ENCODE measurements at places on chromosomes 16 and 17.

- DNase-seq: peak; percentile 39
Observed at GRCh38 chr17:61635913-61636432, 45.0 kb upstream of the NACA2 start.

DNA sequence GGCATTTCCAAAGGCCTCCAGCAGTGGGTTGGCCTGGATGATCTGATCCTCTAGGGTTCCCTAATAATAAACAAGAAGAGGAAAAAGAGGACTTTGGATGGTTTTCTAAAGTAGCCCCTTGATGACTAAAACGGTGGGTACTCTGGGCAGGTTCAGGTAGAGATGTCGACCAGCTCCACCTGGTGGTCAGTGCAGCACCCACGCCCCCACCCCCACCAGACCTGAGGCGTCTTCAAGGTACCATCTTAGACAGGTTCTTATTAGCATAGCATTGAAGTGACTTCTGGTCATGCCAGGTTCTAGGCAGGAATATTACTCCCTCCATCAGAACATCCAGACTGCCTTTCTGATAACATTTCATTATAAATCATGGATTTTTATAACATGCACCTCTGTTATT, 15.0 kb downstream of the MYH13 start:
- DNase-seq: peak; percentile 39

GRCh38 chr17:74380086-74380958, 13.0 kb downstream of the GPR142 start:
- no peak for DNase-seq

- no peak for DNase-seq
Observed at GRCh38 chr17:58224315-58224714, 5.3 kb upstream of the MKS1 start.

DNA sequence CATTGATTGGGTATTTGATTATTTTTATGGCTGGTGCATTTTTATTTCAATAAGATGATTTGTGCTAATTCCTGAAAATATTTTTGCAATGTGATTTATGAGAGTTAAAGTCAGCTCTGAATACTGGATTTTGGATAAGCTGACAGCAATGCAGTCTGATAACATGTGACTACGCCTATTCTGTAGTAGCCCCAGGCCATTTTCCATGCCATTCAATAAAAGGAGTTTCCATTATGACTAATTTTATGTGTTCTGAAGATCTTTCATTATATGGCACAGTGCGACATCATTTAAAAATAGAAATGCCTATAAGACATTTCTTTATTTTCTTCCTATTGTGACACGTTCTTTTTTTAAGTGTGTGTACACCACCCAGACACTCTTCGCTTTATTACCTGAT, 46.3 kb downstream of the KCNJ2 start:
- DNase-seq: no peak

DNA sequence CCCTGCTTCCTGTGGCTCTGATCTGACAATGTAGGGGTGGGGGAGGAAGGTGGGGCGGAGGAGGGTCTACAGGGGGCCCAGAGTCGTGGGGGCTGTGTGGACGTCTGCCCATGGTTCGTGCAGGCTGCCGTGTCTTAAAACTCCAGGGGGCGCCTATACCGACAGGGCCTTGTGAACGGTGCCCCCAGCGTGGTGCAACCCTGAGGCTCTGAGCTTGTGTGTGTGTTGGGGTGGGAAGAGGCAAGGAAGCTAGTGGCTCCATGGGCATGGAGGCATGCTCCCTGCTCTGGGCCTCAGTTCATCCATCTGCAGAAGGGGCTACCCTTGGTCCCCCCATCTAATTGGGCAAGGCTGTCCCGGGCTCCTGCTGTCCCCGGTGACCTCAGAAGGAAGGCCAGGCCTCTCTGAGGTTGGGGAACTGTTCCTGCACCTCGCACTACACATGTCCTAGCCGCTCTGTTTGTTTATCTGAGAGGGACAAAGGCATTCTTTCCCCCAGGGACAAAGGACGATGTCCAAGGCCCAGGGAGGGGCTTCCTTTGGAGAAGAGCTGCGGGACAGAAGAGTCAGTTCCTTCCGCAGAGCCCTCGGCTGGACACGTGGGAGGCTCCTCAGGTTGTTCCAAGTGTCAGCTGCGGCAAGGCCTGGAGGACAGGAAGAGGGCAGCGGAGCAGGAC, 13.5 kb downstream of the CA4 start:
- DNase-seq: peak; percentile 51

DNA sequence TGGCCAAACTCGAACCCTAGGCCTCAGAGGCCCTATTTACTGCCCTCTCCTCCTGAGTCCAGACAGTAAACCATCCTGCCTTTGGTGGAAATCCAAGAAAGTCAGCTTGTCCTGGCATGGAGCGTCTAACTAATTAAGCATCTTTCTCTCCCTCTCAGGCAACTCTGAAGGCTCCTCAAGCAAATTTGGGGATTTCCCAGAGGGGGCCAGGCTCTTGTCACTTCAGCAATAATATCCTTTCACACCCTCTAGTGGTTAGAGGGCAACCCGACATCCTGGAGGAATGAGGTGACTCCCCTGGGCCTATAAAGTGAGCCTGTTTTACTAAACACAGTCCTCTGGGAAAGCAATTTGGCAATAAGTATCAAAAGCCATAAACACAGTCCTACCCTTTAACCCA, 60.4 kb downstream of the NOG start:
- peak; percentile 67 for DNase-seq

GRCh38 chr17:4708436-4708835, 2.0 kb upstream of the ARRB2 start:
- no peak for DNase-seq

- no peak for DNase-seq
Observed at GRCh38 chr17:78962345-78962983, 17.3 kb downstream of the LGALS3BP start.

DNA sequence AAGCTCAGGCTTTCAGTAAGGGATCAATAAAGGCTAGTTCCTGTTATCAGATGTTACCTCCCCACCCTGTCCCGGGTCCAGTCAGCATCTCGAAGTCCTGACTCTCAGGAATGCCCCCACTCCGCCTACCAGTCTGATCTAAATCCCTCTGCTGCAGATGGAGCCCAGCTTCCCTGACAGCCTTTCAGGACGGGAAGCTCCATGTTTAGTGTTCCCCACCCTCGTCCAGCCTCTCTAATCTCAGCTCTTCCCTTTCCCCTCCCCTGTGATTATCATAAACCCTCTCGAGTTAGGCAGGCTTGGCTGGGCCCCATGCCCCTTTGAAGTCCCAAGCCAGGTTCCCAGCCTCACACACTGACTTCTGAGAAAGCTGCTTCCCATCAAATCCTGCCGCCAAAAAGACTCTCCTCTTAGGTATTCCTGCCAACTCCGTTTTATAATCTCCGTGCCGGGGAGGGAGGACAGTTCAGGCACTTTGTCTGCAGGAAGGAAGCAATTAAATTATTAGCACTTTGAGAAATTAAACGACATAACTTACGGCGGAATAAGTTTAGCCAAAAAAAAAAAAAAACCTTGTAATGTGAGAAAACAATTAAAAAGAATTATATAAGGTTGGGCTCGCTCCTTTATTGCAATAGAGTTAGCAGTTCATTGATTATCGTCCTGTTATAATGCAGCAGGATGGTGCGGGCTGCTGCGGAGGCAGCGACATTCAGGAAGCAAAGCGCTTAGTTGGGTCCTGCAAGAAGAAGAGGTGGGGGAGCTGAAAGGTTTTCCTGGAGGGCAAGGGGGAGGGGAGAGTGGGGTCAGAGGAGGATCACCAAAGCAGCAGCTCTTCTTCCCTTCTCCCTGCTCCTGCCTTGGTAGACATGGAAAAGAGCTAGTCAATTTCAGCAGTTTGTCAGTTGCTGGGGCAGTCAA, 16.8 kb upstream of the ETV4 start:
- DNase-seq: no peak

DNA sequence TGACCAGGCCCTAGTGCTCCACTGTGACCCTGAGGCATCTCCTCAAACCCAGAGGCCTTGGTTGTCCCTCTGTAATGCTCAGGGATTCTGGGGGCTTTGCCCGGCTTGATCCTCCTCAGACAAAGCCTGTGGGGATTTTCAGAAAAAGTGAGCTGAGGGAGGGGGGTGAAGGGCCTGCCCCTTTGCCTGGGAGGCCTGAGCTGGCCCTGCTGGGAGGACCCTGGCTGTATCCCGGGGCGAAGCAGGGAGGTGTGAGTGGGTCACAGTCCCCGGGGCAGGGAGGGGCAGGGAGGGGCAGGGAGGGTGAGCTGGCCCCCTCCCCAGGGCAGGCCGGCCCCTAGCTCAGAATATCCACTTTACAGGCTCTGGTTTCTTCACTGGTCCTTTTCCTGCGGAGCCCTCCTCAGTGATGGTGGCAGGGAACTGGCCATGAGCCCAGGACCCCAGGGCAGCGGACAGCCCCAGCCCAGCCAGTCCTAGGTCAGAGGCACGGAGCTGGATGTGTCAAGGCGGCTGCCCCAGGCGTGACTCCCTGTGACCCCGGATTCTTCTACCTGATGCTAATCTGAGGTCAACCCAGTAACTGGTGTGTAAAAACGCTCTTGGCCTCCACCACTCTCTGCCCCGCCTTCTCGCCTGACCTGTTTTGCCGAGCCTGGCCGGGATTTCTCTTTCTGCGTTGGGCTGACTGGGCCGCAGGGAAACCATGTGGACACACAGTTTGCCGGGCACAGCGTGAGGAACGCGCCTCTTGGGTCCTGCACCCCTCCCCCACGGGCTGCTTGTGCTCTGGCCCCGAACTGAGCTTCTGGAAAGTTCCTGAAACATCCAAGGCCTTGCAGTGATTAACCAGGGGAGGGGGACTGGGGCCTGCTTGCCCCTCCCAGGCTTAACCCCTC, 5.8 kb upstream of the FASN start:
- DNase-seq: no peak

DNA sequence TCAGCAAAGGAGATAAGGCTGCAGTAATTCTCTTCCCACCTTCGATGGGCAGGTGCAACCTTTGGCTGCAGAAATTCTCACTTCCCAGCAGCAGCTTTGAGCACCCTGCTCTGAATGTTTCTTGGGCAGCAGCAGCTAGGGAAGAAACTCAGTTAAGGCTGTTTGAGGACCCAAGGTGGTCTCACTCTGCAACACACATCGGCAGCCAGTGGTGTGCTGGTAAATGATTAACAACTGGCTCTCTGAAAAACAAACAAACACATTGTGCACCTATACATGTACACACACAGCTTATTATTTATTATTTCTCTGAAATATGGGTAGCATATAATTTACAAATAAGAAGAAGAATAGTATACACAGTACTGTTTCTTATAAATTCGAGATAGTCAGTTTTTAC, 685.8 kb downstream of the WWOX start:
- no peak for DNase-seq

DNA sequence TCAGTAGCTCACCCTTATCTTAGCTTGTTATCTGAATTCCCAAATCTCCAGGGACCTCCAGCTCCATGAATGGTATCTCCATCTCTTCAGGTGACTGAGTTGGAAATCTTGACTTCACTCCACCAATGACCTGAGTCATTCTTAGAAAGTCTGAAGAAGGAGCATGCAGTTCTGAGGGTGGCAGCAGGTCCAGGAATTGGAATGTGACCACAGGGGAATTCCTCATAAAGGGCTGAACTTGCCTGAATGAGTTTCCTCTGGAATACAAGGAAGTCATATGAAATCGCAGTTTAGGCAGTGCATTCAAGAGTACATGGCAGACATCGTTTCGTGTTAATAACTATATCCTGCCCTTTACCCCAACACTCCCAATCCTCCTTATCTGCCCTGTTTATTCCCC, 12.5 kb upstream of the PYY start:
- DNase-seq: no peak

- no peak for DNase-seq
Observed at GRCh38 chr16:50683689-50684374, 2.7 kb upstream of the SNX20 start.

GRCh38 chr17:35313875-35314409, 59.5 kb downstream of the SLFN11 start:
- DNase-seq: no peak

GRCh38 chr17:45579529-45580495, 89.3 kb upstream of the PLEKHM1 start:
- DNase-seq: peak; percentile 20

DNA sequence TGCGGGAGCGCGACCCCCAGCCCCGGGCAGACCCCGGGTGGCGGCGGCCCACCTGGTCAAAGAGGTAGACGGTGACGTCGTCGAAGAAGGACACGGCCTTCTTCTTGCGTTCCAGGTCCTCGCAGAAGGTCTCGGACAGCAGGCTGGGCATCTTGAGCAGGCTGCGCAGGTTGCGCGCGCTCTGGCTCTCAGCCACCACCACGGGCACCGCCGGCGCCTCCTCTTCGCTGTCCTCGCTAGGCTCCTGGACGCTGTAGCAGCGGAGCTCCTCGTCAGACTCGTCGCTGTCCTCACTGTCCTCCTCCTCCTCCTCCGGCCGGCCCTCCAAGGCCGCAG, 45.2 kb upstream of the PVALEF start:
- no peak for DNase-seq

DNA sequence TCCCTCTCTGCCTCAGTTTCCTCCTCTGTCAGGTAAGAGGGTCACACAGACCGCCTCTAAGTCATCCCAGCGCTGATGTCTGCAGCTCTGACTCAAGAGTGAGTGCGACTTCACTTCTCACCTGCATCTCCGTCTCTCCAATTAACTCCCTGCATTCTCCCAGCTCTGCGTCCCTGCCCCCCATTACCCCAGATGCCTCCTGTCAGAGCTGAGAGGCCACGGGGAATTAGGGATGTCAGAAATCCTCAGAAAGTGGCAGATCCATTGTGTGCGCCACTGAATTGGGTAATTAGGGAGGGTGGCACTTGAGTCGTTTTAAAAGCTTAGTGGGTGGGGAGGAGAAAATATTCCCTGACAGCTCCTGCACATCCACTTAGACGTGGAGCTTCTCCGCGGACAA, 885.4 kb upstream of the EEF2KMT start:
- DNase-seq: no peak

DNA sequence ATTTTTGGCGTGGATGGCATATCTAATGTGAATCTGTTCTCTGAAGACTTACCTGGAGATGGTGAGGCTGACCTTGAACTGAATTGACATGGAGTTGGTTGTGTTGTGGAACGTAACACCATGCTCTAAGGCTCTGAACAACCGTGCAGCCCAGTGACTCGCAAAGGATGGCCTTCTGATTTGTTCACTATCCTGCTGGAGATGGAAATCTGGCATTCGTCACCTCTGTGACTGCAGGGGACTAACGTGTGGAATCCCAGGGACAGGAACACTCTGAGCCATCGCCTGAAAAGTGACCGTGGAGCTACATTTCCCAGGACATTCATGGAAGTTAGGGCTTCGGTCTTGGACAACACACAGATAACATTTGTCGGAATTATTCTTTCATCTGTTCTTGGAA, 61.1 kb downstream of the BANP start:
- DNase-seq: no peak

All from HEK293T (cell line).